CD8-positive, alpha-beta memory T cell (primary cell): ENCODE measurements at places on chromosomes 6 and 20. TPM values are rescaled to one million over a fixed set of nuclear protein-coding genes. Genes with fewer than 3 reads are reported as not detected.

GRCh38 chr6:168432196-168432595 lies 8.8 kb upstream of the SMOC2 start:
- peaks cover 4% of the 10 kb centered on the region for H3K27me3 ChIP-seq
- H3K4me1 ChIP-seq: no peaks in the 10 kb centered on the region
- no peaks in the 10 kb centered on the region for H3K36me3 ChIP-seq
- H3K27ac ChIP-seq: no peak overlapping the region
- DNase-seq: no peak
- H3K4me3 ChIP-seq: no peak overlapping the region

- H3K27ac ChIP-seq: no peak overlapping the region
- no peaks in the 10 kb centered on the region for H3K4me1 ChIP-seq
- no peak for DNase-seq
- H3K4me3 ChIP-seq: no peak overlapping the region
- H3K27me3 ChIP-seq: no peaks in the 10 kb centered on the region
Observed at GRCh38 chr20:21272679-21273078, 30.5 kb upstream of the XRN2 start.

DNA sequence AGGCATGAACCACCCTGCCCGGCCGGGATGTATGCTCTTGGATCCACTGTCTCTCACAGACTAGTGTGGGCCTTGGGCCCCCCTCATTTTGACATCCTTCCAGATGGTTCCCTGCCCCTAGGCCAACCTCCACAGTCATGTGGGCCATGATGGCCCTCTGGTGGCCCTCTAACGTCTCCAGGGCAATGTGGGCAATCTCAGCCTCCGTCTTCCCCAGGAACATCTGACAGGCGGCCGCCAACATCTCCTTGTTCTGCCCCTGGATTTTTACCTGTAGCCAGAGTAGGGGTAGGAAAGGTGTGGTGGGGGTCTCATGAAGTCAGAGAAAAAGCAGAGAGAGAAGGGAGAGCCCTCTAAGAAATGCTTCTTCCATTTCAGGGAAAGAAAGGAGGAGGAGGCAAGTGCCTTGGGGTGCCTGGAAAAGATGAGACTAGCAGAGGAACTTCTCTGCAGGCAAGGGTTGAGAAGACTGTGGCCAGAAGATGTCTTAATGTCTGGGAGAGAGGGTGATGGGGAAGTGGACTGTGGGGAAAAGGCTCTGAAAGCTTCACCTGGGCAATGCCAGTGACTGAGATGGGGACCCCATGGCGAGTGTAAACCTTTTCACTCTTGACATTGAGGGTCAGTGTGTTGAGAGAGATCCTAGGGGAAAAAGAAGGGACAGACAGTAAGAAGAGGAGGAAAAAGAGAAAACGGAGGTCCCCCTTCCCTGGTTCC lies 1.3 kb downstream of the FLOT1 start:
- H3K4me1 ChIP-seq: peaks cover 56% of the 10 kb centered on the region
- peak overlapping the region; percentile 77 for H3K27ac ChIP-seq
- H3K27me3 ChIP-seq: no peaks in the 10 kb centered on the region
- H3K4me3 ChIP-seq: peak overlapping the region; percentile 80
- peaks cover 18% of the 10 kb centered on the region for H3K36me3 ChIP-seq

DNA sequence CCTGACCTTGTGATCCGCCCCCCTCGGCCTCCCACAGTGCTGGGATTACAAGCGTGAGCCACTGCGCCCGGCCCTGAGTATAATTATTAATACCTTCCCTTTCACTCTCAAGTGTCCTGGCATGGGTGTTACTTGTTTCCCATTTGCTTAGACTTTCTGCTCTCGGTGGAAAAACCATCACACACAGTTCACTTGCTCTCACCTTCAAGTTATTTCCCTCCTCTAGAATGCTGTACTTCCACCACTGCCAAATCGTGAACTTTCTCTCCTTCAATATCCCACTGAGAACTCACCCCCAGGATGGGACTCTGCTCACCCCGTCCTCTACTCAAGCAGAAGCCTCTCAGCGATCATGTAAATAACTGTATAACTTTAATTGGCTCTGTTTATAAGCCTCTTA lies 4.6 kb upstream of the HIVEP1 start:
- H3K36me3 ChIP-seq: no peaks in the 10 kb centered on the region
- no peaks in the 10 kb centered on the region for H3K27me3 ChIP-seq
- H3K27ac ChIP-seq: peak overlapping the region; percentile 94
- peaks cover 16% of the 10 kb centered on the region for H3K4me1 ChIP-seq
- H3K4me3 ChIP-seq: no peak overlapping the region

DNA sequence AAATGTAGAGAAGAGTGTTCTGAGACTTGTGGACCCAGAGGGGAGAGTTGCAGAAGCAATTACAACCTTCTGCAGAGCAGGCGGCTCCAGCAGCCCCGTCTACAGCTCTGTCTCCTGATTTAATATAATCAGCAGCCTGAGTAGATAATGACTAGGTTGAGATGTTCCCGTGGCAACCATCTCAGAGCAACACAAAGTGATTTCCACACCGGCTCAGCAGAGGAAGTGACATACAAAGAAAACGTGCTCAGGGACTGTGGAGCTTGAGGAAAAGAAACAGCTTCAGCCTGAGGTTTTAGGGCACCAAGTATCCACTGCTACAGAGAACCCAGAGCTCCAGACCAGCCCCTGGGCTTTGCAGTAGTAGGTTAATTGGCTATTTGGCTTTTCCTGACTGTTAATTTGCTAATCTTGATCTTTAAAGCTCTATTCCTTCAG lies 136.4 kb downstream of the MTFR2 start:
- no peak overlapping the region for H3K27ac ChIP-seq
- H3K36me3 ChIP-seq: no peaks in the 10 kb centered on the region
- H3K4me3 ChIP-seq: no peak overlapping the region
- no peaks in the 10 kb centered on the region for H3K27me3 ChIP-seq

GRCh38 chr6:169223006-169223405 lies 30.6 kb downstream of the THBS2 start:
- no peak overlapping the region for H3K4me3 ChIP-seq
- DNase-seq: no peak
- H3K36me3 ChIP-seq: no peaks in the 10 kb centered on the region
- no peak overlapping the region for H3K27ac ChIP-seq
- no peaks in the 10 kb centered on the region for H3K27me3 ChIP-seq

- no peaks in the 10 kb centered on the region for H3K36me3 ChIP-seq
- no peak for DNase-seq
- no peak overlapping the region for H3K27ac ChIP-seq
- H3K4me3 ChIP-seq: no peak overlapping the region
Observed at GRCh38 chr20:35597186-35597585, 18.4 kb upstream of the SPAG4 start.

GRCh38 chr6:92538926-92539325 lies 880.4 kb downstream of the EPHA7 start:
- H3K4me1 ChIP-seq: no peaks in the 10 kb centered on the region
- H3K36me3 ChIP-seq: no peaks in the 10 kb centered on the region
- DNase-seq: no peak
- no peaks in the 10 kb centered on the region for H3K27me3 ChIP-seq
- no peak overlapping the region for H3K4me3 ChIP-seq

TREML1 gene
- total RNA-seq: not detected

RHAG gene
- not detected for total RNA-seq

AIF1 gene
- total RNA-seq: 35.6 TPM
